ENCODE measurements at places on chromosomes 2 and 18.

DNA sequence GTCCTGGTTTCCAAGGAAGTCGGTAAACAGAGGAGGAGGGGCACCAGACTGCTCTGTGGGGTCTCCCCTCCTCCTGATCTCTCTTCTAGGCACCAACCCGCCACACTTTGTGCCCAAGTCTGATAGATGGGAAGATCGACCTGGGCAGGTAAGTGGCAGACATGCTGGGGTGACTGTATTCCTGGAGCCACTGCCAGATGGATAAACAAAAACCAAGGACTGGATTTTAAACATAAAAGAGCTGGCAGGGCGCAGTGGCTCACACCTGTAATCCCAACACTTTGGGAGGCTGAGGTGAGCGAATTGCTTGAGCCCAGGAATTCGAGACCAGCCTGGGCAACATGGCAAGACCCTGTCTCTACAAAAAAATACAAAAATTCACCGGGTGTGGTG lies 181.2 kb downstream of the ANAPC1 start:
- DNase-seq = no peak

DNA sequence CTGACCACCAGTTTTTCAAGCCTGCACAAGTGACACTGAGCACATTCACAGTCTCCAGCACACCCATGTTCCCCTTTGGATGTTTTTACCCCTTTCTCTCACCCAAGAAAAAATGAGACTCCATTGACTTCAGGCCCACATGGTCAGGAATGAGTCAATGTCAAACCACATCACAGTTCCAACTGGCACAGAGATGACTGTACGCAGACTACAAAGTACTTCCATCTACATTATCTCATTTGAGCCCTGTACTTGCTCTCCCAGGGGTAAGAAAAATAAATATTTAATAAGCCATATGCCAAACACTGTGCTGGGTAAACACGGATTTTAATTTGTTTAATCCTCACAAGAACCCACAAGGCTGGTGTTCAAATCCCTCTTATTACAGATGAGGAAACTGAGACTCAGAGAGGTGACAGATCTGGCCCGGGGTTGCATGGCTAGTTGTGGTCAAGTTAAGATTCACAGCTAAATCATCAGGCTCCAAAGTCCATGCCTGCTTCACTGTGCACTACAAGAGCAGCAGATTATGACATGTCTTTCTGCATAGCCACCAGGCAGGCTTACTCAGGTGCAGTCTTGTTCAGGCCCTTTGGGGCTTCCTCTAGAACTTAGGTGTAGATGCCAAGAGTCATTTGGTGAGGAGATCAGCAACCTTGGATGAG lies 106.1 kb downstream of the TXNL1 start:
- no peak for DNase-seq

DNA sequence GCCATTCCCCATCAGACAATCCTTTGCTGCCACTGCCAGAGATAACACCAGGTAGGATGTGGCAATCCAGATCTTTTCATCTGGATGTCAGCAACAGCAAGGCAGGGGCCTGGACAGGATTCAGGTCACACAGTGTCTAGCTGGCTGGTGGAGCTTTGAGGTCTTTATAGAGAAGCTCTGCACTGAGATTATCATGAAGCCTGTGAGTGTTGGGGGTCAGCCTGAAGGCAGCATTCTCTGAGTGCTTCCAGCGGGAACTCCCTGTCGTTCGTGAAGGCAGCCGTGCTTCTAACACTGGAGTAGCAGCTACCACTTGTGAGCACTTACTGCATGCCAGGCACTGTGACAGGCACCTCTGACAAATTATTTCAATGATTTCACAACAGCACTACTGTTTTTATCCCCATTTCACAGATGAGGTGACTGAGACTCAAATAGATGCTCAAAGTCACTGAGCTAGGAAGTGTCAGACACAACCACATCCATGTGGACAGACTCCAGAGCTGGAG lies 85.7 kb downstream of the SEMA4F start:
- DNase-seq = no peak

- DNase-seq = no peak
Measured at GRCh38 chr2:49175831-49176230, 21.5 kb upstream of the FSHR start.

- DNase-seq = peak; percentile 45
Measured at GRCh38 chr2:7994397-7994951, 687.4 kb upstream of the ID2 start.

DNA sequence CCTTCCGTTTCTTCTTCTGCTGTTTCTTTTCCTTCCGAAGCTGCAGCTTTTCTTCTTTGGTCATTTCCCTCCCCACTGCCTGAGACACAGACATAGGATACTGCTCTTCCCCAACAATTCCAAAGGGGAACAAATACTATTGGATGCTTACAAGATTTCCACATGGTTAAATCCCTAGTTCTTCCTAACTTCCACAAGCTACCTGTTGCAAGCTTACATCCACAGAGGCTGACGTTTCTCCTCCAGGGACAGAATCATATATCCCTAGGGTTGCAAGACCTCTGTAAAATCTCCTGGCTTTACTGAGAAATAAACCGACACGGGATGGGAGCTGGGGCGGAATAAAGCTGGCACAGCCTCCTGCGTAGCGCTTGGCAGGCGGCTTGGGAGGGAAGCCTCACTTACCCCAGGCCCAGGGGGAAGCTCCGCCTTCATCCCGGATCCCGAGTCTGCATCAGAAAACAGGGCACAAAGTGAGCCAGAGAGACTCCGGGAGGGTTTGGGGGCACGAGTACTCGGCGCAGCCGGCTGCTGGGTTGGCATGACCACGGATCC lies 590 bp downstream of the EIF2B4 start:
- DNase-seq = no peak

DNA sequence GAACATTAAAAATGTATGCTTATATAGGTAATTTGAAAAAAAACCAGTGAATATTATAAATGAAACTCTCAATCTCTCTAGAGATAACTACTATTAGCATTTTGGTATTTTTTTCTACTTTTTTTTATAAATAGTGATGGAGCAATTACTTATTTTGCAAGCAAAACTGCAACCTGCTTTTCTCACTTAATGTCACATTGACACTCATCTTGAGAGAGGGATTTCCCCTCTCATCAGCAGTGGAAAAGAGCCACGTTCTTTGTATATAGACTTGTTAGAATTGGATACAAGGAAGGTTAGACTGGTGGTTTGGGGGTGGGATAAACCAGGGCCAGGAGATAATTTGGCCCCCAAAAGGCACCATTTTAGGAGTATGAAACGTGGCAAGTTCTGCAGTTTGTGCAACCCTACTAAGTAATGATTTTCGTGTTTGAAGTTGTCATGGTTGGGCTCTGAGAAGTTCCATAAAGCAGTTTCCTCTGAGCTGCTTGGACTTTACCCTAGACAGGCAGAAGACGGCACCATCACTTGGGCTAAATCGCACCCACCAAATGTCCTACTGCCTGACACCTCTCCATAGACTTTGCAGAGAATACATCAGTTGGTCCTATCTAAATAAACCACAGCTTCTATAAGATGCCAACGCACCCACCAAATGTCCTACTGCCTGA lies 194.0 kb downstream of the ACTR3 start:
- no peak for DNase-seq

DNA sequence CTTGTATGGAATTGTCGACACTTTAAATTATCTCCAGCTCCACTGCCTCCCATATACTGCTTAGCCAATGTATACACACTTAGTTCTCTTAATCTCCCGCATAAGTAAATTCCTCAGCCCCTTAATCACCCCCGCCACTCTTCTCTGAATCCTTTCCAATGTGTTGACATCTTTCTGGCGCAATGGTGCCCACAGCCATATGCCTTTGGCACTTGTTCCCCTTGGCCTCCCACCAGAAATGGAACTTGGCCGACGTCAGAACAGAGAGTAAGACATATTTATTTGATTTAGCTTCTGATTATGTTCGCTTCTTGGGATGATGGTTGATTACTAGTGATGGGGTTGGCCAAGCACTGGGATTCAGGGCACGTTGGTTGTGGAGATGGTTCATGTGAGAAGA lies 1089.3 kb upstream of the CELF4 start:
- DNase-seq = no peak

DNA sequence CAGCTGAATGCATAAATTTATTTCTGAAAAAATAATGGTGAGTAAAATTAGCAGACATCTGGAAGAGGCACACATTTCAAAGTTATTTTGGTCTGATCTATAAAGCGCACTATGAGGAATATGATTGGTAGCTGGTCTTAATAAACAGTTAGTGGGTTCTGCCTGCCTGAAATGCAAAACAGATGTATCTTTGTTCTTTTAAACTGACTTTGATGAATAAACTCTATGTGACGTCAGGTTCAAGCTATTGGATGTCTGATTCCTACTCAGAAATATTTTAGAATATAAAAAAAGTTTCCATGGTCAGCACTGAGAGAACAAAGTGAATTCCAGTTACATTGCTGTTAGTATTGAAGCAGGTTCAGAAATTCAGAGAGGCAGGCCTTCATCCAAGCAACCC lies 136.4 kb downstream of the TPGS2 start:
- DNase-seq = no peak

DNA sequence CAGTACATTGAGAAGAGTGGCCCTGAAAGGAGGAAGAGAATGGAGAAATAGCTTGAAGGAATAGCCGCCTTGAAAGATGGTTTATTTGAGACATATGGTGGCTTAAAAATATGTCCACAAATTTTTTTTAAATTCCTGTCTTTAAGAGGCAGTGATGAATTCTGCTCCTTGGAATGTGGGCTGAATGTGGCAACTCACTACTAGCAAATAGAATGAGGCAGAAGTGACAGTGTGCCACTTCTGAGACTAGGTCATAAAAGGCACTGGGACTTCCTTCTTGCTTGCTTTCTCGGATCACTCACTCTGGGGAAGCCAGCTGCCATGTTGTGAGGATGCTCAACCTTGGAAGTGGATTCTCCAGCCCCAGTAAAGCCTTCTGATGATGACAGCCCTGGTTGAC lies 67.0 kb downstream of the FAM161A start:
- DNase-seq = no peak

DNA sequence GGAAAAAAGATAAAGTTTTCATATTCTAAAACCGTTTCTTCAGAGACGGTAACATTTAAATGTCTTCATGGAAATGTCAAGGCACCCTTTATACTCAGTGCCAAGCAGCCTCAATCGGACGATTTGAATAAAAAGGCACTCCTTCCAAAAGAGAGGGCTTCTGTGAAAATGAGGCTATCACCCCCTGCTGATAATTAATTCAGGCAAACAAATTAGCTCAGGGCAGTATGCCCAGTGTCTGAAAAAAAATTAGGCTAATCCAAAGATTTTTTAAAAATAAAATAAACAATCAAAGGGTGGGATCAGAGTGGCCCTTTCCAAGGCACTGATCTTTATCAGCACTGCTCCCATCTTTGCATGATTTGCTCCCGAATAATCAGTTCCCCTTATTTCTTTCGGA lies 151.0 kb upstream of the PID1 start:
- DNase-seq = no peak

DNA sequence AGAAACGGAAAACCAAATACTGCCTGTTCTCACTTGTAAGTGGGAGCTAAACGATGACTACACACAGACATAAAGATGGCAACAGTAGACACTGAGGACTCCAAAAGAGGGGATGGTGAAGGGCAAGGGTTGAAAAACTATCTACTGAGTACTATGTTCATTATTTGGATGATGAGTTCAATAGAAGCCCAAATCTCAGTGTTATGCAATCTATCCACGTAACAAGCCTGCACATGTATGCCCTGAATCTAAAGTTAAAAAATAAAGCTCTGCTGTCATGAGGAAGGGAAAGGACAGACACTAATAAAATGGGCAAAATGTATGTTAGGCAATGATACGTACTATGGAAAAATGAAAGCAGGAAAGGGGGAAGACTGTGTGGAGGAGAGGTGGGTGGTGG lies 376.0 kb downstream of the TGIF1 start:
- no peak for DNase-seq

DNA sequence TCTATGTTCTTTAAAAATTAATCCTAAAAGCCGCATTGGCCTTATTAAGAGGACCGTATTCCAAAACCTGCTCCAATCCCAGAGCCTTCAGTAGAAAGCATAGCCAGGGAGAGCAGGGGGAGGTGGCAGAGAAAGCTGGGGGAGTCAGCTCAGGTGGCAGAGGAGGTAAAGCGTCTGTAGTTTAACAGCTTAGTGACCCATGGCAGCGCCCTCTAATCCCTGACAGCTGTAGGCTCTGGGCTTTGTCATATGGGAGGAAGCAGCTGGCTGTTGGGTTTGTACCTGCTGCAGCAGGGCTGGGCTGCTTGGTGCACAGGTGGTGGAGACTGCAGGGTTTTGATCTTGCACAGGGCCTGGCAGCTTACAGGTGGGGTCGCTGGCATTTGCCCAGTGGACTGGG lies 50.6 kb downstream of the THNSL2 start:
- DNase-seq = no peak

GRCh38 chr2:36520431-36520830 lies 77.5 kb downstream of the FEZ2 start:
- no peak for DNase-seq

DNA sequence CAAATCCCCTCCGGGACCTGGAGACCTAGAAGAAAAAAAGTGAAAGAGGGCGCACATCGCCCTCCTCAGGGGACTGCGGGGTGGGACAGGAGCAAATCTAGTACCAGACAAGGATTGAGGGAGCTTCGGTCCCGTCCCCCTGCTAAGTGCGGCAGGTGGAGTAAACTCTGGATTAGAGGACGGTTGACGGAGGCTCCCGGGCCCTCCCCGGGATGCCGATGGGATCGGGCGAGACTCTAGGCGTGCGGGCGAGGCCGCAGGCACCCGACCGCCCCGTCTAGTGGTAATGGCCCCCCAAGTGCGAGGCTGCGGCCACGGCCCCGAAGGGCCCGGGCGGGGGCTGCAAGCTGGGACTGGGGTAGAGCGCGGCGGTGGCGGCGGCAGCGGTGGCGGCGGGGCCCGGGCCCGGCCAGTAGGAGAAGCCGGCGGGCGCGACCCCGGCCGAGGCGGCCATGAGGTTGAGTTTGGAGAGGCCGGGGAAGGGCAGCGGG lies 3.5 kb downstream of the FEV start:
- DNase-seq = peak; percentile 49

DNA sequence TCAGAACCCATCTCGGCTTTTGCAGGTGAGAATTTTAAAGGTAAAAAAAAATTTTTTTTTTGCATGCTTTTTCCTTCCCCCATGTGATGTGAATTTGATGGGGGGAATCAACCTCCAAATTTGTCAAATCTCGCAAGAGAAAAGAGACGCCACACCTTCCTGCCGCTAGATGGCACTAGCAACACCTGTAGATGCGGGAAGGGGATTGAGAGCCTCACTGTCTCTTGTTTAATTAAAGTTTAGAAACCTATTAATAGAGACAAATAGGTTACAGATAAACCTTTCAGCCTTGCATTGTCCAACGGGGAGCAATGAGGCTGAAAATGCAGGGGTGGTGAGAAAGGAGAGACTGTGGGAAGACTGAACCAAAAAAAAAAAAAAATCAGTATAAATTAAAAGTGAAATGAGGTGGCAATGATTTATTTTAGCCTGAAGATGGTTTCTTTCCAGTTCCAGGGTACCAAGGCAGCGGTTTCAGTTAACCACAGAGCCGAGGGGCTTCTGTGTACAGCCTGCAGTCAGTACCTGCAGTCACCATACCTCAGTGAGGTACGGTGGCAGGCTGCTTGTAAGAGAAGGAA lies 84.6 kb downstream of the NRP2 start:
- DNase-seq = peak; percentile 43

- DNase-seq = no peak
Measured at GRCh38 chr2:140711867-140712266, 1418.9 kb downstream of the LRP1B start.

- DNase-seq = peak; percentile 93
Measured at GRCh38 chr2:148965623-148966437, 72.7 kb upstream of the LYPD6B start.

GRCh38 chr2:10889651-10890215 lies 22.0 kb upstream of the KCNF1 start:
- peak; percentile 37 for DNase-seq

- no peak for DNase-seq
Measured at GRCh38 chr18:63142594-63143225, 176.9 kb downstream of the BCL2 start.

- no peak for DNase-seq
Measured at GRCh38 chr2:118672571-118673158, 174.8 kb downstream of the EN1 start.
